ENCODE measurements at places on chromosomes 7 and 10. TPM values are rescaled to one million over a fixed set of nuclear protein-coding genes. Genes with fewer than 3 reads are reported as not detected.

DNA sequence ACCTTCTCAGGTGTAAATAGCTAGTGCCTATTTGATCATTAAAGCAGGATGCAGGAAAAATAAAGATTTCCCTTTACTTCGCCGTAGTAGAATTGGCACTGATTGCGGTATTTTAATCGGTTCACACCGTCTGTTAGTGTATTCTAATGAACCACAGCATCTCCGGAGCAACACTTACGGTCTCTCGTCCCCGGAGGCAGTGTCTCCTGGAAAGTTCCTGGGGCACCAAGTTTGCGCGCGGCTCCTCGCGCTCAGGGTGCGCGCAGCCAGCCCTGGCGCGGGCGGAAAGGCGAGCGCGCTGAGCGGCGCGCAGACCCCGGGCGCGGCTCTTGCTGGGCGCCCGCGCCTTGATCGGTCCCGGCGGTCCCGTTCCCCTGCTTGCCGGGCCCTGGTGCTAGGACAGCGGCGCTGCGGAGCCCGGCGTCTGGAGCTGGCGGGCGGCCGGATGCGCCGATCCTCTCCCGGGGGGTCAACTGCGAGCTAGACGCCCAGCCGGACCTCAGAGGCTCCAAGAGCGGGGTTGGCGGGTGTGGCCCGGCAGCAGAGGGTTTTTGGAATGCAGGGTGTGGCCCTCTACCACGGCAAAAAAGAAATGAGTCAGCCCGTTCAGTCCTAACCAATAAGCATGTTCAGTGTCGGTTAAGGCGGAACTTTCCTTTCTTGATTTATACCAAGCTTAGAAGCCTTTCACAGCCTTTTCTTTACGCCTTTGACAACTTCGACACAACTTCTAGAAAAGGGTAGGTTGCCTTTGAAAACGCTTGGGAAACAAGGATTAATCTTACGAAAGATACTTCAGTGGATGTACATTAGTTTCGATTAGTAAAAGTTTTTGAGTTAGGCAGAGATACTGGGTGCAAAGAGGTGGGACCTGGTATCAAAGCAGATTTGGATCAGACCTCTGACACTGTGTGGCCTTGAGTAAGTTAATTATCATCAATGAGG is 166.8 kb upstream of the ASAH2 start:
- peak; percentile 89 for DNase-seq

- DNase-seq = no peak
Observed at GRCh38 chr10:132589015-132589414, 51.4 kb downstream of the INPP5A start.

GRCh38 chr7:33673029-33673700 is 232.2 kb upstream of the BMPER start:
- DNase-seq = no peak

The ANKRD61 gene
- not detected for total RNA-seq
